Stimulated activated CD4-positive, alpha-beta T cell treated with anti-CD3 and anti-CD28 coated beads, Interleukin-12 subunit alpha, Interleukin-12 subunit beta, amount 100 ng/mL, for 24 hours (primary cell): ENCODE measurements at places on chromosomes 3 and 15.

DNA sequence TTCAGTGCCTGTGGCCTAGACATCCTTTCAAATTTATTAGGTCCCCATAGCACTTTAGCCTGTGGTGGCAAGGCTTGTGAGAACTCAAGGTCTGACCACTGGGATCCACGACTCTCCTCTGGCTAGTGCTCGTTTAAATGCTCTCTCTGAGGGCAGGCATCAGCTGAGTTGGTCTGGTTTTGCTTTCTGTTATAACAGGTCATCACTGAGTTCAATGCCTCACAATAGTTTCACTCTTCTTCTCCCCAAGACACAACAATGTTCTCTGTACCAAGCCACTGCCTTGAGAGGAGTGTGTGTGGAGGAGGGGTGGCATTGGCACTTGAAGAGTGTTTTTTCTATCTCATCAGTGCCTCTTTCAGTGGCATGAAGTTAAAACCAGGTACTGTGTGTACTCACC, 7.6 kb downstream of the OR5K4 start:
- no peak for DNase-seq

- no peak for DNase-seq
These were observed 279.0 kb downstream of the MFSD1 start for GRCh38 chr3:159080821-159081220.

DNA sequence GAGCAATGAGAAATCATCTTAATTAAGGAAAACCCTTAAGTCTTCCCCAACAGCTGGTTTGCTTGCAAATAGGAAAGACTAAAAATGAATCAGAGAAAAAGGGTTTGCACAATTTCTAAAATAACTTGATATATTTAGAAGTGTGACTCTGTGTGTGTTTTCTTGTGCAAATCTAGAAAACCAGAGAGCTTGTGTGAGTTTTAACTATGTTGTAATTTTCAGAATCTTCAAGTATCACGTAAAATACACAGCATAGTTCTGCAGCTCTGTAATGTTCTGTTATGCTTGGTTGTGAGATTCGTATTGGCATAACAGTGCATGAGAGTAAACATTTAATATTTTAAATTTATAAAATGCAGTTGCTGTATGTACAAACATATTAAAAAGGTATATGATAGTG, 74.7 kb upstream of the GAP43 start:
- DNase-seq = no peak

DNA sequence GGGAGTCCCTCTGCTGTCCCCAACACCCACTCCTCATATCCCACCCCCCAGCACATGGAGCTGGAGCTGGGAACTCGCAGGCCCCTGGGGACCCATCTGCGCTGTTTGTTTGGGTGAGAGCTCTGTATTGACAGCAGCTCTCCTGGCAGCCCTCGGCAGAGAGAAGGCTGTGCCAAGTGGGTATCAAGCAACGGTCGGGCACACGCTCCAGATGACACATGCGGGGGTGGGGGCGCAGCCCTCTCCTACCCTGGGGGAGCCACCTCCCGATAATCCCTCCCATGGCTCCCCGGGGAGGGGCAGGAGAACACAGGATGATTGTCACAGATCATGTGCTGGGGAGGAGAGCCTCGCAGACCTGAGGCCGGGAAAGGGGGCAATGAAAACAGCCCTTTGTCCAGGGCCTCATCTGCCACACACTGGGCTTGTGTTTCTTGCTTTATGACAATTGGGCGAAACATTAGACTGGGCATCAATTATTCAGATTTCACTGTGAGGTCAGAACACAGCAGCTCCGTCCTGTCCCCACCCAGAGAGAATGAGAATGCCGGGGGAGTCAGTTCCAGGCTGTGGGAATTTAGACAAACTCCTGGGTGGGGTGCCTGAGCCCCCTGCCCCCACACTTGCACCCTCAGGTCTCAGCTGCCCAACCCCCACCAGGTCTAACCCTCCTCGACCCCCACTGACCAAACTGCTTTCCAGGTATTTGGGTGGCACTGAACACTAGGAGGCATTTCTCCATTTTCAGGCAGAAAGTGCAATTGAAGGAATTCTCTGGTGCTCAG, 46.4 kb upstream of the KLF13 start:
- DNase-seq = no peak

GRCh38 chr15:64144192-64144564, 7.4 kb upstream of the SNX22 start:
- DNase-seq = no peak
